ENCODE measurements at places on chromosomes 12 and 14.

DNA sequence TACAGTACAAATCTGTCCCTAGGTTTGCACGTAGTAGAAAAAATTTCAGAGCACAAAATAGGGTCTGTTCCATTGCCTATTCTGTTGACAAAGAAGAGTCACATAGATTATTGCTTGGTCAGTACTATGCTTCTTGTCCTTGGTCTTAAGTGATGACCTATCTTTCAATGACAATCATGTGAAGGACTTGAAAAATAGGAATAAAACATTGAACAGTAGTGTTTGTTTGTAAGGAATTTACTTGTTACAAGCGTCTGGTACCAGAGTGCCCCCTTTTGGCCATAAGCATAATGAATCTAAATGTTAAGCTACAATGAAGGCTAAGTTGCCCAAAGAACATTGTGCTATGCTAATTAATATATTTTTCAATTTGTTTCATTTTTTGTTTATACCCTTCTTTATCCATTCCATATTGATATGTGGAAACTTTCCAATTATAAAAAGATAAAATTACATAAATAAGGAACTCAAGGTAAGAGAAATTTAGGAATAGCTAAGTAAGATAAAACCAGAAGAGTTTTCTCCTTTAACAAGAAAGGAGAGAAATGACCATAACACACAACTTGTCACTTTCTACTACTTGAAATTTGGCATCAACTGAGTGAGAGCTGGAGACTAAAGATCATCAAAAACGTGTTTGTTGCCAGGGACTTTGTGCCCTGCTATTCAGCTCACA lies 204.7 kb downstream of the EPS8 start:
- peak; percentile 65 for DNase-seq

DNA sequence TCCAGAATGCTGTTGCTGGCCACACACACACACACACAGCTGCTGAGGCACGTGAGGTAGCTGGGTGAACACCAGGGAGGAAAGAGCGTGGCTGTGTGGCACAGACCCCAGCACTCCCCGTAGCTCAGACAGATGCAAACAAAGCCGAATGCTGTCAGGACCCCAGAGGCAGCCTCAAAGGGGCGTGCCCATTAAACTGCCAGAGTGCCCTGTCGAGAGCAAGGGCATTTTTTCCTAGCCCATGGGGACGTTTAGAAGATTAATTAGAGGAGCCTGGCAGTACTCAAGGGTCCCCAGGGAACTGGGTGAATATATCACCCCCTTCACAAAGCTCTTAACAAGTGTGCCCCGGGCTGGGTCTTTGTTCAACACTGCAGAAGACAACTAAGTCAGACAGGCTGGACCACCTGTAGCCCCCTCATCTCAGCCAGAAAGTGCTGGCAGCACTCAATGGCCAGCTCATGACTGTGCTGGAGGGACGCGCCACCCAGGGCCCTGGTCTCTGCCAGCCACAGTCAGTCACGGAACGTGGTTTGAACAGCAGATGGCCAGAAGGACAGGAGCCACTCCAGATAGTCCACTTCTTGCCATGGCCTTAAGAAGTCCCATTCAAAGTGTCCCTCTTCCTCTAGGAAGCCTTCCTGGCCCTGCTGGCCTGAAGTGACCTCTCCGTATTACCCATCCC lies 37.5 kb downstream of the TTC7B start:
- DNase-seq, result no peak

DNA sequence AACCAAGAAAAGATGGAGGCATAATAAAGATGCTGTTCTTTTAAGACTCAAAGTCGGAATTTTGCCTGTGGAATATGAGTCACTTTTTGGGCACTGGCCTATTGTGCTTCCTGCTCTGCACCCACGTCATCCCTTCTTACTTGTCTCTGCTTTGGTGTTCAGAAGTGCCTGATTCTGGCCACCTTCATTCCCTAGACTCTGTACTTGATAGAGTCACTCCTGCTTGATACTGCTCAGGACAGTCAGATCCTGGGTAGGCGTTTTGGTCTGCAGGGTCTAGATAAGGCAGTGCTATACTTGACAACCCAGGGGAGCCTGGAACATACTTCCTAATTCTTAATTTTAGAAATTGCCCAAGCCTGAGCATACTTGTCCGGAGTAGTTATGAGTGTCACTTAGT lies 1.9 kb downstream of the LRRK2 start:
- DNase-seq, result peak; percentile 81

GRCh38 chr12:67512061-67512460 lies 136.5 kb upstream of the DYRK2 start:
- no peak for DNase-seq

DNA sequence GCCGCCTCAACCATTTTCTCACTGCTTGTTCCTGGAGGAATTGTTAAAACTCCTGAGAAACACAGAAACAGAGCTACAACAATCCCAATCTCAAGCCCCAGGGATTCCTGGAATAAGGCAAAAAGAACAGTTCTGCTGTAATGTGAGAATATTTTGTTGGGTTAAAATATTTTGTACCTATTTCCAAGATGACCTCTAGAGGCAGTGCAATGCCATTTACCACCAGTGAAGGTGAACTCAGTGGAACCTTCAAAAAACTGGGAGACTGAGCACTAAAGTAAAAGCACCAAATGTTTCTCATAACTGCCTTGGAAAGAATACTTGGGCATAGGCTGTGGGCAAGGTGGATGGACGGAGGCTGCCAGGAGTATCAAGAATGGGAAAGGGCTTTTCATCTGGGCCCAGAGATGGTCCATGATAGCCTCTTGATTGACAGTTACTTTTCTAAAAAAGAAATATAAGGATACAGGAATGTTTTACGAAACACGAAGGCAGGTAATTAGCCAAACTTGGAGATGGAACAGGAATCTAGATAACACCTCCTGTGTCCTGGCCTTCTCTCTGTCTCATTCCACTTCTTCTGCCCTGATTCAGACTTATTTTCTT lies 334.0 kb upstream of the FLRT2 start:
- DNase-seq, result no peak

- no peak for DNase-seq
Observed at GRCh38 chr12:125110641-125111360, 45.6 kb downstream of the AACS start.

DNA sequence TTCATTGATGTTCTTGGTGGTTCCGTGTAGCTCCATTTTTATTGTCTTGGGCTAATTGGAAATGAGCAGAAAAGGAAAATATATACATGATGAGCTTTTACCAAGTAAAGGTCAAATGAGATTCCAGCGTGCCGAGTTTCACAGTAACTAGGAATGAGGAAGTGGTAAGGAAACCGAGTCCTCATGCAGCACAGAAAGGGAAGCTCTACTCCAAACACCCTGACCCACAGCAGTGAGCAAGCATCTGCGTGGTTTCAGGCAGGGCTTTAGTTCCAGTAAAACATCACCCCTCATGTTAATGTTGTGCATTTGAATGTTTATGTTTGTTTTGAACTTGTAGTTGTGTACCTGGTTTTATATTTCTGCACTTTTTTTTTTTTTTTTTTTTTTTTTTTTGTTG lies 208.0 kb downstream of the SLC41A2 start:
- peak; percentile 91 for DNase-seq

DNA sequence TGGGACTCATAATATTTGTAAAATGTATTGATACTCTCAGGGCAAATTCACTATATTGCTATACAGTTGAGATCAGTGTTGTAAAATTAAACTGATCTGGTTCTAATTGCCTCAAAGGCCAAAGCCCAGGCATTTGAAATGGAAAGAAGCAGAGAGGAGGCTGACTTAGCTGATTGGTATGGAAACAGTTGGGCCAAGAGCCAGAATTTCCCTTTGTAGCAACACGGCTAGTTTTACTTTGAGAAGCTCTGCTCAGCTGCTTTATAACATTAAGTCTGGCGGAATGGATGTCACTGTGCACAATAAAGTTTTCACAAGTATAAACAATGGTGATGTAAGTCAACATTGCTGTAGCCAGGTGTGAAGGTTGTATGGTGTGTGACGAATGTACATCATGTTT lies 186.4 kb downstream of the MSRB3 start:
- no peak for DNase-seq

DNA sequence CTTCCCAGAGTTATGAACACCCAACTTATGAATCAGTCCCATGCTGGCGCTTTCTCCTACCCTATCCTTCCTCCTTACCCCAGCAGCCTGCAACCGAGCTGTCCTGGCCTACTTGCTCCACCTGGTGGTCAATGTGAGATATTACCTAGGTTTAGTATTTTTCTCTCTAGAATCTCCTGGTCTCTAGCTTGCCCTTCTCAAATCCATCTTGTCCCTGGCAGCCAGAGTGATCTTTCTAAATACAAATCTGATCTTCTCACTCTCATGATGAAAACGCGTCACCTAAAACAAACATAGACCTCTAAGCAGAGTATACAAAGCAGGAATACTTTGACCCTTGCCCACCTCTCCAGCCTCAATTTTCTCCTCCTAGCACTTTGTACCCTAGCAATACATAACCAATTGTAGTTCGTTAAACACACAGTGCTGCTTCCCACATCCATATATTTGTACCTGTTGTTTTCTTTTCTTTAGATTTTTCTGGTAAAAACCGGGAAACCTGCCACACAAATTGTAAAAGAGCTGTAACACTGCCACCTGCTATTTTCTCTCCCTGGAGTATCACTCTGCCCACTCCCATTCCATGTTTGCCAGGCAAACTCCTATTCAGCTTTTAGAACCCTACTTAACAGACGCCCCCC lies 20.0 kb upstream of the TCP11L2 start:
- peak; percentile 81 for DNase-seq

GRCh38 chr12:10392394-10392930 lies 2.6 kb upstream of the KLRK1 start:
- DNase-seq, result peak; percentile 61

DNA sequence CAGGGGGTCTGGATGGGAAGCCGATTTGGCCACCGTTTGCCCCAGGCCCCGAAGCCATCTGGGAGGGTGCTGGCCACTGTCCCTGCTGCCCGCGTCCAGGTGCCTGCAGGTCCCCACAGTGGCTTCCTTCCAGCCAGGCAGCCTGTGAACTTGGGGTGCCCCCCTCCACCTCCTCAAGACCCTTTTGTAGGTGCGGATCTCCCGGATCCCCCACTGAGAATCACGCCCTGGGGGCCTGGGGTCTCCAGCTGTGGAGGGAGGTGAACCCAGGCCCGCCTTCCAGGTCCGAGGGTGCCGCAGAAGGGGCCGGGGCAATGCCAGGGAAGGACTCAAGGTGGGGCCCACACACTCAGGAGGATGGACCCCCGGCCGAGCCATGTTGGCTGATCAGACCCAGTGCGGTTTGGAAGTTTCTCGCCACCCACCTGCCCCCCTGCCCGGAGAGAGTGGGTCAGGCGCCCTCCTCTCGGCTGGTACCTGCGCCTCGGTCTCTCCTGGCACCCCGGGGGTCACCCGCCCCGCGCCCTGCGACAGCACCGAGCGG lies 1.7 kb downstream of the MMP17 start:
- no peak for DNase-seq

DNA sequence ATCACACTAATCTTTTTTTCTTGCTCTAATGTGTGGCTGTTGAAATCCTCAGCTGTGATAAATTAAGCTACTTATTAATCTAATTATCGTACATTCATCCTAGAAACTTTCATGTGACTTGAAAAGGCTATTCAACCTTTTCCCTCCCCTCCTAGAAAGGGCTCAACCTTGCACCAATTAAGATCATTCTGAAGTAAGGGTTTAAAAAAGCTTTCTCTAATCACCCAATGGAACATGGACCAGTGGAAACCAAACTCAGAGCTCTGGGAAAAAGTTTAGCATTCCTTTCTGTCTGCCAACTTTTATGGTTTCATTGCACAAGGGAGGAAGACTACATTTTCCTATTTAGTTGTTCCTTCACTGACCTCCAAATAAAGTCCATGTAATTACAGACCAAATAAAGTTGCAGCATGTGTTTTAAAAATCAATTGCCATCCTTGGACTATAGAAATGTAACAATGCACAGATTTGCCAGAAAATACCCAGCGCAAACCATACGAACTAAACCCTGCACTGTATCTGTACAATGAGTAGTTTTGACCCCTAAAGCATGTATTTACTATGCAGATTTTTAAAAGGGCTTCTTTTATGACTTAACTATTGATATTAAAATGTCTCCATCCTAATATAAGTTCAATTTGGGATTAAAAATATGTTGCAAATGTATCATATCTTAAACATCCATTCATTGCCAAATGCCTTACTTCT lies 142.6 kb upstream of the OTX2 start:
- no peak for DNase-seq

- no peak for DNase-seq
Observed at GRCh38 chr14:32397861-32398640, 69.0 kb downstream of the AKAP6 start.

DNA sequence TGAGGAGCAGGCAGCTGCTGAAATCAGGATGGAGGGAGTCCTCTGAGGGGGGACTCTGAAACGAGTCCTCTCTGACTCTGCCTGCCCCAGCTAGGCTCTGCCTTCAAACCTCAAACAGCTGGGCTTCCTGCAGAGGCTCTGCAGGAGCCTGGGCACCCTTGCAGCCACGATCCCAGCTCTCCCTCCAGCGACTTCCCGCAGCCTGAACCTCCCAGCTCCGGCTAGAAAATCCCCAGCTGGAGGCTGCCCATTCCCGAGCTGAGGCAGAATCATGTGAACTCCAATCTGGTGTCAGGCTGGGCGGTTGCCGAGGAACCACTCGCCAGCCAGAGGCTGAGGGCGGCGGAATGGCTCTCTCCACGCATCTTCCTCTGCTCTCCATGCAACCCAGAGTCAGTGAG lies at the start of gene GPR68:
Gene GPR68, minus strand, starts transcription at position 204 of the 401 bp plus-strand sequence. CDS start 9,654 bp downstream, outside the sequence.
- peak; percentile 63 for DNase-seq

- no peak for DNase-seq
Observed at GRCh38 chr14:88063811-88064210, 58.9 kb downstream of the GPR65 start.

DNA sequence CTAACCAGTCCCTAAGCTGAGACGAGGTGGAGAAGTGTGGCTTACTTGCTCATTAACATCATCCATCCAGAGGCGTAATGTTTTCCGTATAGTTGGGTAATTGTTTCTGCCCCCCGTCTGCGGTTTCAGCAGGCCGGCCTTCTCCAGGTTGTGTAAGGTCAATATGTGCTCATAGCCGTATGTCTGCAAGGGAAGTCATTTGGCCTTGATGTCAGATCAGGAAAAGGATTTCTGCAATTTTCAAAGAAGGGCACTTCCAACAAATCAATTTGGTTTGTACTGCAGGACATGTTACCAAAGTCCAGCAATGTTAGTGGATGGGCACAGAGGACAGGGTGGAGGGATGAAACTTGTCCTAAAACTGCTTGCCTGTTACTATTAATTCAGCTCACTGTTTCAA lies 9.9 kb upstream of the DIABLO start:
- DNase-seq, result peak; percentile 47

DNA sequence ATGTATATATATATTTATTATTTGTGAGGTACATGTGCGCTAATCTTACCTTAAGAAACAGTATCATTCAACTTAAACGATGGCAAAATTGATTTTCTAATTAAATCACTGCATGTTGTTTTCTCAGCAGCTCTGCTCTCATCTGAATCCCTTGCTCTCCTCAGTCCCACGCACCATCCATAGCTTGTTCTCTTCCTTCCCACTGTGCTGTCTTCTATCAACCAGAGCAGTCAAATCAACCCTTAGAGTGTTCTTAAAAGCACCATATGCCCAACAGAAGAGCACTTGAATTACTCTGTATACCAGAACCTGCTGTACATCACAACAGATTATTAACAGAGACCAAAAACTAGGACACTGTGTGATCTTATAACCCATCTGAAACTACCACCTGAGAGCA lies 209.4 kb upstream of the G2E3 start:
- no peak for DNase-seq

GRCh38 chr12:5792343-5792742 lies 152.7 kb downstream of the ANO2 start:
- no peak for DNase-seq
